Naive thymus-derived CD4-positive, alpha-beta T cell (primary cell): ENCODE measurements at places on chromosomes 5 and 9. TPM values are rescaled to one million over a fixed set of nuclear protein-coding genes. Genes with fewer than 3 reads are reported as not detected.

The CCDC152 gene
- 3.0 TPM for polyA plus RNA-seq

DNA sequence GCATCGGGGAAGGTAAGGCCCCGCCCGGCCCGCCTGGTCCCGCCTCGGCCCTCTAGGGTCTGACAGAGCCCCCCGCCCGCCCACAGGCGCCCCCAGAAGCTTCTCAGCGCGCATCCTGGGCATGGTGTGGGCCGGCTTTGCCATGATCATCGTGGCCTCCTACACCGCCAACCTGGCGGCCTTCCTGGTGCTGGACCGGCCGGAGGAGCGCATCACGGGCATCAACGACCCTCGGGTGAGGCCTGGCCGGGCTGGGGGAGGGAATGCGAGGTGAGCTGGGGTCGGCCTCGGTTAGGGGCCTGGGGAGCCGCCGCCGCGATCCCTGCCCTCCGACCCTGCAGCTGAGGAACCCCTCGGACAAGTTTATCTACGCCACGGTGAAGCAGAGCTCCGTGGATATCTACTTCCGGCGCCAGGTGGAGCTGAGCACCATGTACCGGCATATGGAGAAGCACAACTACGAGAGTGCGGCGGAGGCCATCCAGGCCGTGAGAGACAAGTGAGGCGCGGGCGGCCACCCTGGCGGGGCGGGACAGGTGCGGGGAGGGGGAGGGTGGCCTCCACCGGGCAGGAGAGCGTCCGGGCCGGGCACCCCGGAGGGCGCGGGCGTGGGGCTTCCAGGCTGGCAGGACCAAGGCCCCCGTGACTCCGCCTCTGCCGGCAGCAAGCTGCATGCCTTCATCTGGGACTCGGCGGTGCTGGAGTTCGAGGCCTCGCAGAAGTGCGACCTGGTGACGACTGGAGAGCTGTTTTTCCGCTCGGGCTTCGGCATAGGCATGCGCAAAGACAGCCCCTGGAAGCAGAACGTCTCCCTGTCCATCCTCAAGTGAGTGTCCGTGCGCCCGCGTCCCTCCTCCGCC is 7.1 kb downstream of the LRRC26 start:
- DNase-seq = no peak

DNA sequence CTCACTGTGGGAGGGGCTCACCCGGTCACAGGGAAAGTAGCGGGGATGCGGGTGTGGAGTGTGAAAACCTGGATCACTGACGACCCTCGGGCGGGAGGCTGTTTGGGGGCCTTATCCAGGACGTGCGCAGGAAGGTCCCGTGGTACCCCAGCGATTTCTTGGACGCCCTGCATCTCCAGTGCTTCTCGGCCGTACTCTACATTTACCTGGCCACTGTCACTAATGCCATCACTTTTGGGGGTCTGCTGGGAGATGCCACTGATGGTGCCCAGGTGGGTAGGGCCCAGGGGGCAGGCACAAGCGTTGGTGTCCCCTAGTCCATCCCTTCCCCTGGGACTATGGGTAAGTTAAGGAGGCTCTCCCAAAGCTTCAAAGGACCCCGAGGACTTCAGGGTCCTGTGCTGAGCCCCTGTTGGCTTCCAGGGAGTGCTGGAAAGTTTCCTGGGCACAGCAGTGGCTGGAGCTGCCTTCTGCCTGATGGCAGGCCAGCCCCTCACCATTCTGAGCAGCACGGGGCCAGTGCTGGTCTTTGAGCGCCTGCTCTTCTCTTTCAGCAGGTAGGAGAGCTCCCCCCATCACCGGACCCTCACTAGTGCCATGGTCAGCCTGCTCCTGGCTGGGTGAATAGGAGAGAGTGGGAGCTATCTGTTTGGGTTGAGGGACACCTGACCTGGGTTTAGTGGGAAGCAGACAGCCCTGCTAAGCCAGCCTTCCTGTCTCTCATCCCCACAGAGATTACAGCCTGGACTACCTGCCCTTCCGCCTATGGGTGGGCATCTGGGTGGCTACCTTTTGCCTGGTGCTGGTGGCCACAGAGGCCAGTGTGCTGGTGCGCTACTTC is 3.9 kb downstream of the SLC4A9 start:
- no peak for DNase-seq

DNA sequence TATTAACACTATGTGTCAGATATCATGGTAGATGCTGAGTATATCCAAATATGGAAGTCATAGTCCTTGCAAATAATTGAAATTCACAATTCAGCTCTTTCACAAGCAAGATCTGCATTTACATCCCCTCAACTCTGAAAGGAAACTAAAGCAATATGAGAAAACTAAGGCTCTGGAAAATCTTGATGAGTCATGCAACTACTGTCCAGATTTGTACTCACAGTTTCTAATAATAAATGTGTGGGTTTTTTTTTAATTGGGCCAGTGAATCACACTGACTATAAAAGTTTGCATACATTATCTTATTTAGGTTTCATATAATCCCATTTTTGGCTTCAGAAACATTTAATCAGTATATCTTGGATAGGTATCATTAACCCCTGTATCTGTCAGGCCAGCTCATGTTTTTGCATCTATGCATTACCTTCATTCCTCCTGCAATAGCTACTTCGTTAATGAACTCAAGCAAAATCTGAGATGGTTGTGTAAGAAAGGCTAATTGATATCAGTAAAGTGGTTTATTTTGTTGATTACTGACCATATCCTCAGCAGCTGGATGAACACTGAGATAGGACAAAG is 58.7 kb upstream of the PRR16 start:
- DNase-seq = no peak

GRCh38 chr5:52692606-52693005 is 95.1 kb upstream of the ITGA1 start:
- DNase-seq = no peak
